GM12892 (cell line): ENCODE measurements at places on chromosomes 1 and 21.

GRCh38 chr21:45226540-45227326 is 61.0 kb downstream of the POFUT2 start:
- DNase-seq: no peak

DNA sequence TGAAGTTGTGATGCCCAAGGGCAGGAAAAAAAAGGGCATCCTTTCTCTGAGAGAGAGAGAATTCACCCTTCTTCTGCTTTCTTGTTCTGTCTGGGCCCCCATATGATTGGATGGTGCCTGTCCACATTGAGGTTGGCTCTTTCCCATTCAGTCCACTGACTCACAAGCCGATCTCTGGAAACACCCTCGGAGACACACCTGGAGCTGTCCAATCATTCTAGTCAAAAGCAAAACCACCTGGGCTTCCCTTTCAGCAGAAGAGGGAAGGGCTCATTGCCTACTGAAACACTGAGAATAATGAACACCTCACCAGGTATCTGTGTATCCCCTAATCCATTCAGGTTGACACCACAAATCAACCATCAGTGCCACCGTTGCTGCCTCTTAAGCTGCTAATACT is 103.7 kb upstream of the GNG12 start:
- DNase-seq: no peak

DNA sequence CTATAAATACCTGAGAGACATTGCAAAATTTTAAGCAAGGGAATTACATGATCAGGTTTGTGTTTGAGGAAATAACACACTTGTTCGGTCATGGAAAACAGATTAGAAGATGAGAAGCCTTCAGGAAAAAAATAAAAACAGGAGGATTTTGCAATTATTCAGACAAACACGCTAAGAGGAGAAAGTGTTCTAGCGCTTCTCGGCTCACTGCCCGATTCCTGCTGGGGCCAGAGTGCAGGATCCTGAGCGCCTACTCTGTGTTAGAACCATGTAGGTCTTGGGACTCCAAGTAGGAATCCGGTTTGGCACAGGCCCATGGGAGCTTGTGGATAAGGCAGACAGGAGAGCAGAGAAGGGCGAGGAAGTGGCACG is 8.1 kb upstream of the PRELP start:
- DNase-seq: no peak

DNA sequence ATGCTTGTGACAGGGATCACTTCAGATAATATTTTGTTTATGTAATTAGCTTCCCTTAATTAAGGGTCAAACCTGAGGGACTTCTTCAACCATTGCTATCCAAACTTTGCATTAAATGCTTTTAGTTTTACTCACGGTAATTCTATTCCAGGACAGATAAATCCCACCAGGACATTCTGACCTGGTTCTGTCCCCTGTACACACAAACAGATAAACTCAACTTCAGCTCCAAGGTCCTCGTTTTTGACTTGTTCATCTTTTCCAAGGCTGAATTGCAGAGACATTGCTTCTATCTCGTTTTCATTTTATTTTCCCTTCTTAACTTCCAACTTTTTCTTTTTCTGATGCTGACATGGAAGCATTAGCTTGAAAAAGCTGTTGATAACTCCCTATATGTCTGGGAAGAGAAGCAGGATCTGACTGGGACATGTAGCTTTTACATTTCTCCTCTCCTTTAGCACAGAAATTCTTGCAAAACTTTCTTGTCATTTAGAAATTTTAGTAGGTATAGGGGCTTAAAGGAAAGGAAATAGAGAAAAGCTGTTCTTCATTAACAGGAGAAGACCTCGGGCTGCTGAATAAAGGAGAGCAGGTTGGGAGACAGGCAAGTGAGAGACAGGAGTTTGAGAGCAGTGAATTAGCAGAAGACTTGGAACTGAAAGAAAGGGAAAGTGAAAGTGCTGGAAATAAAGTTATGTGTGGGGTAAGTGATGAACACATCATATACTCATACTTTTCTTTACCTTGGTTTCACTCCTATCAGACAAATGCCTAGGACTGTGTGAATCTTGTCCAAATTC is 231.7 kb upstream of the B3GALT2 start:
- DNase-seq: no peak

DNA sequence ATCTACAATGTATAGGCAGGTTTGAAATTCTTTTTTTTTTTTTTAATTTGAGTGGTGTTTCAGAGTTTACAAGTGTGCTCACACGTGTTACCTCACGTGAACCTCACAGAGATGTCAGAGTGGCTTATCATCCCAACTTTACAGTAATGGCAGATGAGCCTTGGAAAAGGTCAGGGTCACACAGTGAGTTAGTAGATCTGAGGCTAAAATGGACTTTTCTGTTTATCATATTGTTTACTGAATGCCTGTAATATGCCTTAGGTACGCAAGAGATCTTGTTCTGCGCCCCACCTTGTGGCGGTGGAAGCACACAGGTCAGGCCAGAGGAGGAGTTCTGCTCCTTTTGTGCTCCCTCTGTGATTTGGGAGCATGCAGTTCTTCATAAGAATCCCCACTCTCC is 80.0 kb downstream of the DYRK1A start:
- no peak for DNase-seq
